Placental pericyte (primary cell): ENCODE measurements at places on chromosomes 2 and 18. TPM values are rescaled to one million over a fixed set of nuclear protein-coding genes. Genes with fewer than 3 reads are reported as not detected.

Gene UGT1A5
- not detected in 2 replicates for total RNA-seq

Gene CCDC102B
- total RNA-seq: 5.0 and 16.0 TPM in 2 replicates

Gene GPATCH11
- total RNA-seq: 3.7 and 13.6 TPM in 2 replicates

Gene TTL
- 25.2 and 103 TPM in 2 replicates for total RNA-seq

Gene CSRNP3
- total RNA-seq: under 0.01 and 0.43 TPM in 2 replicates

Gene IL1RL1
- 0.22 and 0.57 TPM in 2 replicates for total RNA-seq

Gene SP140
- total RNA-seq: 1.1 and 4.4 TPM in 2 replicates

Gene NT5DC4
- total RNA-seq: not detected in 2 replicates

Gene LCT
- not detected in 2 replicates for total RNA-seq

Gene DSC3
- total RNA-seq: under 0.01 and 0.14 TPM in 2 replicates

Gene GPR45
- 0.22 TPM in 1 of 2 replicates, not detected in the other for total RNA-seq

Gene G6PC2
- not detected in 2 replicates for total RNA-seq

Gene PDE11A
- total RNA-seq: 0.43 TPM in 1 of 2 replicates, not detected in the other

Gene STEAP3
- total RNA-seq: 58.3 and 74.0 TPM in 2 replicates

Gene SERPINB2
- total RNA-seq: 211 and 212 TPM in 2 replicates

Gene DNAJC5G
- total RNA-seq: not detected in 2 replicates

Gene POTEC
- under 0.01 TPM in 1 of 2 replicates, not detected in the other for total RNA-seq

Gene HMSD
- 0.44 and 0.57 TPM in 2 replicates for total RNA-seq

Gene CYP20A1
- total RNA-seq: 34.1 and 39.6 TPM in 2 replicates

Gene ITGB1BP1
- total RNA-seq: 19.9 and 39.7 TPM in 2 replicates

Gene FN1
- 3,280 and 4,928 TPM in 2 replicates for total RNA-seq

Gene AP1S3
- 6.4 and 7.7 TPM in 2 replicates for total RNA-seq

Gene ANKRD62
- not detected in 2 replicates for total RNA-seq

Gene SPDYA
- total RNA-seq: 0.57 and 0.66 TPM in 2 replicates

Gene RBKS
- total RNA-seq: 0.57 and 1.1 TPM in 2 replicates

Gene FOXI3
- total RNA-seq: not detected in 2 replicates

Gene SCG2
- 3.0 and 5.3 TPM in 2 replicates for total RNA-seq

Gene RNMT
- total RNA-seq: 25.6 and 30.2 TPM in 2 replicates

Gene INPP5D
- total RNA-seq: 0.14 and 1.3 TPM in 2 replicates

Gene GREB1
- total RNA-seq: 0.29 and 0.44 TPM in 2 replicates

Gene GNAL
- 0.14 TPM in 1 of 2 replicates, not detected in the other for total RNA-seq

Gene SCN2A
- total RNA-seq: under 0.01 and 1.7 TPM in 2 replicates

Gene PNO1
- 12.0 and 25.9 TPM in 2 replicates for total RNA-seq

Gene SGPP2
- total RNA-seq: not detected in 2 replicates

Gene POTEJ
- total RNA-seq: not detected in 2 replicates

Gene SRD5A2
- not detected in 2 replicates for total RNA-seq

Gene ITGB6
- 0.57 TPM in 1 of 2 replicates, not detected in the other for total RNA-seq

Gene PSMA8
- total RNA-seq: not detected in 2 replicates

Gene GPR39
- 2.6 and 21.2 TPM in 2 replicates for total RNA-seq

Gene PID1
- 23.6 and 35.0 TPM in 2 replicates for total RNA-seq

Gene EN1
- not detected in 2 replicates for total RNA-seq

Gene SLC14A1
- total RNA-seq: 13.6 and 18.2 TPM in 2 replicates

Gene UPP2
- total RNA-seq: not detected in 2 replicates

Gene DARS1
- 65.9 and 83.8 TPM in 2 replicates for total RNA-seq
